ENCODE measurements at places on chromosomes 1 and 21.

- DNase-seq = no peak
Observed at GRCh38 chr1:43147625-43148327, 24.3 kb downstream of the EBNA1BP2 start.

DNA sequence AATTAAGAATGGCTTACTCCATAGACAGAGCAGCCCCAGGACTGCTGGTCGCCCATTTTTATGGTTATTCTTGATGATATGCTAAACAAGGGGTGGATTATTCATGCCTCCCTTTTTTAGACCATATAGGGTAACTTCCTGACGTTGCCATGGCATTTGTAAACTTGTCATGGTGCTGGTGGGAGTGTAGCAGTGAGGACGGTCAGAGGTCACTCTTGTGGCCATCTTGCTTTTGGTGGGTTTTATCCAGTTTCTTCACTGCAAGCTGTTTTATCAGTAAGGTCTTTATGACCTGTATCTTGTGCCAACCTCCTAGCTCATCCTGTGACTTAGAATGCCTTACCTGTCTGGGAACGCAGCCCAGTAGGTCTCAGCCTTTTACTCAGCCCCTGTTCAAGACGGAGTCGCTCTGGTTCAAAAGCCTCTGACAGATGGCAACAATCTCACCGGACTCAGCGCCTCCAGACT is 5.2 kb upstream of the AGPAT3 start:
- no peak for DNase-seq

- no peak for DNase-seq
Observed at GRCh38 chr21:34968414-34969333, 80.4 kb downstream of the RUNX1 start.

- DNase-seq = no peak
Observed at GRCh38 chr1:175536369-175536768, 207.0 kb downstream of the TNR start.

- peak; percentile 20 for DNase-seq
Observed at GRCh38 chr21:45010860-45011259, 63.5 kb upstream of the ADARB1 start.

DNA sequence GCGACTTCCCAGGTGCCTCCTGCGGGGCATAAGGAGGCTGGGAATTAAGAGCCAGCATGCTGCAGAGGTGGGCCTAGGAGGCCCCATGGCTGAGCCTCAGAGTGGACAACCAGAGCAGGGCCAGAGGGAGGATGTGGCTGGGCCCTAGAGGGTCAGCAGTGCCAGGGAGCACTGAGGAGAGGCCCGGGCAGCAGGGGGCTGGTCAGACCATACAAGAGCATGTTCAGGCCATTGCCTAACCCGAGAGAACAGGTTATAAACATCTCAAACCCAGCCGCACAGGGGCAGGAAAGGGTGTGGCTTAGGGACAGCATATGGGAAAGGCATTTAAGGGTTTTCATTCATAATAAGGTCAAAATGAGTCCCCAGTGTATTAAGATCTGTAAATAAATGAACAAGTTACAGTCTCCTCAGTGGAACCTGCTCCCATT is 51.1 kb downstream of the IER5 start:
- DNase-seq = no peak

- DNase-seq = no peak
Observed at GRCh38 chr1:27004471-27005165, 8.0 kb downstream of the TENT5B start.

GRCh38 chr1:178725466-178726086 is 532 bp downstream of the RALGPS2 start:
- peak; percentile 66 for DNase-seq

DNA sequence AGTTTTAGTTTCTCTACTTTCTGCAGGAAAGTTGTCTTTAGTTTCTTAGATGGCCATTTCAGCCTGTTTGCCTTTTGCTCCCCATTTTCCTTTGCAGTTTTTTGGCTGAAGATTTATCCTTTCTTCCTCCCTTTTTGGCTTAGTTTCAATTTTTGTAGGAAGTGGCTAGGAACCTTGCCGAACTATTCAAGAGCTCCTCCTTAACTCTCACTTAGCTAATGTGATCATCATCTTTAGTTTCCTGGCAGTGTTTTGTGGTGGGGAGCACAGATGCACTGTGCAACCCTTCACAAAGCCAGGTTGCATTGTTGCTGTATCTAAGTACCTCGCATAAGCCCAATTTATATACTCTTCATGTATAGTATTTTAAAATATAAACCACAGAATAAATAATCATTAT is 28.8 kb upstream of the CCDC181 start:
- no peak for DNase-seq

DNA sequence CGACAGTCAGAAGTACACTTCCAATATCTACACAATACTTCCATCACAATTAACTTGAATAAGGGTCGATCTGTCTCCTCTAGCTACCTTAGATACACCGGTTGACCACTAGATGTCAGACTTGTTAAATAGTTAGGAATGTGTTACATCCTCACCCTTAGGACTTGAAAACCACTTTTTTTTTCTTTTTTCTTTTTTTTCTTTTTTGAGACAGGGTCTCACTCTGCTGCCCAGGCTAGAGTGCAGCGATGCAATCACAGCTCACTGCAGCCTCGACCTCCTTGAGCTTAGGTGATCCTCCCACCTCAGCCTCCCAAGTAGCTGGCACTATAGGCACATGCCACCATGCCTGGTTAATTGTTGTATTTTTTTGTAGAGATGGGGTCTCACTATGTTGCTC is 120.4 kb upstream of the GREM2 start:
- DNase-seq = no peak

GRCh38 chr1:203625628-203626019 is 1.0 kb upstream of the ATP2B4 start:
- DNase-seq = no peak

DNA sequence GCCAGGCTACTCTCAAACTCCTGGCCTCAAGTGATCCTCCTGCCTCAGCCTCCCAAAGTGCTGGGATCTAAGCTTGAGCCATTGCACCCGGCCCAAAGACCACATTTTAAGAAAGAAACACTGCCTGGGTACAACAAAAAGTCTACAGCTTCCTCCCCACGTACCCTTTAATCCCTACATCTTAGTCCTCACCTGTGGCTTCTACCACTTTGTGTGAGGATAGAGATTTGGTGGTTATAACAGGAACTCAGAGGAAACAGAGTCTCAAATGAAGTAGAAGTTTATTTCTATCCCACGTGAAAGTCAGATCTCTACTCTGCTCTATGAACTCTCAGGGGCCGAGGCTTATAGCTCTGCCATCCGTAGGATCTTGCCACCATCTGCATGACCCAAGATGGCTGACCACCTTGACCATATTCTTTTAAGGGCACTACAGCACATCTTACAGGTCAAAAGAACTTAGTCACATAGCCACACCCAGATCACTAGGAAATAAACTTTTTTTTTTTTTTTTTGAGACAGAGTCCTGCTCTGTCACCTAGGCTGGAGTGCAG is 13.4 kb downstream of the GPX7 start:
- no peak for DNase-seq

DNA sequence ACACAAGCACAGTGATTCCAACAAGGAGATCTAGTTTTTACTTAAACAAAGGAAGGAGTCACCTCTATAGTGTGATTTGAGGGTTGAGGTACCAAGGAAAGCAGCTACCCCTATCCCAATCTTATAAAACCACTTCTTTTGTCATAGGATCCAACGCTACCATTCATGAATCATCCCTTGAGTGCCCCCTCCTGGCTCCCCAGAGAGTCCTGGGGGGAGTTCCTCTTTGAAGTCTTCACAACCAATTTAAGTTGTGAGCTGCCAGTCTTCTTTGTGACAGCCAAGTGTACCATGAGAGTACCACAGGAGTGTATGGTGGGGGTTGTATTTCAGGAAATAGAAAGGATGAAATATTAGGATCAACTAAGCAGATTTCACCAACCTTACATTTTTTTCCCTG is 39.1 kb upstream of the NHLH2 start:
- no peak for DNase-seq

DNA sequence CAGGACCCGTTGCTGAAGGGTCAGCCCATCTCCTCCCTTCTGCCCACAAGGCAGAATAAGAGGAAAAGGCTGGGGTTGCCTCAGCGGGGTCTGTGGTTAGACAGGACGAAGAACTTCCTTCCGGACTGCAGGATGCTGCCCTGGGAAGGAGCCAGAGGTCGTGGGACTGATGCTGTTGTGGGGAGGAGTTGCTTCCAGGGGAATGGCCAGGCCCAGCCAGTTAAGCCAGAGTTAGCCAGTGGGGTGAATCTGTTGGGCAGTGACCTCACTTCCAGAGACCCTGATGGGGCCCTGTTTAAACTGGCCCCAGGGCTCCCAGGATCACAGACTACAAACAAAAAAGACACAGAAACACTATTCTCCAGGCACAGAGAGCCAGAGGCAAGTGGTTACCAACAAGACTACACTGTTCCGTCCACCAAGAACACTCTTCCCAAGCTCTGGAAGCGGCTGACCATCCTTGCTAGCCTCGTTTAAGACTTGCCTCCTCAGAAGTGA is 13.0 kb downstream of the FAM229A start:
- no peak for DNase-seq

- no peak for DNase-seq
Observed at GRCh38 chr1:88736633-88737248, 52.7 kb downstream of the PKN2 start.

GRCh38 chr1:201253906-201254624 is 29.2 kb upstream of the PKP1 start:
- DNase-seq = no peak

DNA sequence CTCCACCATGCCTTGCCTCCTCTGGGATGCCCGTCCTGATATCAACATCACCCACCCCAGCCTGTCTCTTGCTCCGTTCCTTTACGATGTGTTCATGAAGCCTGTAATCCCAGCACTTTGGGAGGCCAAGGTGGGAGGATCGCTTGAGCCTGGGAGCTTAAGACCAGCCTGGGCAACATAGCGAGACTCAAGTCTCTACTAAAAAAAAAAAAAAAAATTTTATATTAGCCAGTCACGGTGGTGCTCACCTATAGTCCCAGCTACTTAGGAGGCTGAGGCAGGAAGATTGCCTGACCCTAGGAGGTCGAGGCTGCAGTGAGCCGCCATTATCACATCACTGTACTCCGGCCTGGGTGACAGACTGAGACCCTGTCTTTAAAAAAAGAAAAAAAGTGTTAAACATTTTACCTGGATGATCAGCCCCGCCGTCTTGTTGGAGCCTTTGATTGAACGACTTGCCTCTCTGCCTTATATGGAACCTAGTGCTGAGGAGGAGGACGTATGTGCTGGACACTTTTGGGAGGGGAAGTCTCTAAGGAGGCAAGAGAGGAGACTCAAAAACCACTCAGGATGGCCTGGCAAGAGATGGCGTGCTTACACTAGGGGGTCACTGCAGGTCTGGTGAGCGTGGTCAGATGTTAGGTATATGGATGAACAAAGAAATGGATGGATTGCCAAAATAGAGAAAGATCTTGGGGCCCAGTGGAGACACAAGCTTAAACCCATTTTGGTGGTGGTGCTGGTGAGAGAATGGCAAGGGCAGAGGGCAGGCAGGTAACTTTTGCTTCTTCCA is 80.5 kb upstream of the IFFO2 start:
- DNase-seq = no peak

DNA sequence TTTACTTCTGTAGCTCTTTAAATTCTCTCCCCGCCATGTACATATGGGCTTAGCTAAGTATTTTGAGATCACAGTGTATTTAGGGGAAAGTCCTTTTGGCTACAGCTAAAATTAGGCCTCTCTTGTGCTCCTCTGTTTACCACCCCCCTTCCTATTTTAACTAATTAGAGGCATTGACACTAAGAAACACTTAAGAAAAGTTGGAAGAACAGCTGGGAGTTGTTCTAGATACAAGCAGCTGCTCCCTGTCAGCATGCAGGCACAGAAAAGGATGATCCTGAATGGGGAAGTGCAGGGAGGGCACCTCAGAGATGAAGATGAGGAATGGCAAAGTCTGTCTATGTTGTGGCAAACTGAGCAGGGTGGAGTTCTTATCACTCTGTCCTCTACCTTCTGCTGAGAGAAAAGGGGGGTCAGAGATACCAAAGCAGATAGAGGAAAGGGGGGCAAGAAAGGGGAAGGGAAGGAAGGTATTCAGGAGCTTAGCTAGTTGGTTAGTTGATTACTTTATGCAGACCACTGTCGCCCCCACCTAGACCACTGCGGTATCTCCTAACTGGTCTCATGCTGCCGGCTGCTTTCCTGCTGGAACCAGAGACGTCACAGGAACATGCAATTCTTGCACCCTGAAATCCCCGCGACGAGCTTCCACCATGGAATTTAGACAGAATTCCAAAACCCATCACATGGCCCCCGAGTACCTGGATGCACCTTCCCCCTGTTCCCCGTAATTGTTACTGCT is 82.4 kb upstream of the HOOK1 start:
- DNase-seq = no peak

- DNase-seq = no peak
Observed at GRCh38 chr1:114700036-114700600, 4.8 kb upstream of the AMPD1 start.

DNA sequence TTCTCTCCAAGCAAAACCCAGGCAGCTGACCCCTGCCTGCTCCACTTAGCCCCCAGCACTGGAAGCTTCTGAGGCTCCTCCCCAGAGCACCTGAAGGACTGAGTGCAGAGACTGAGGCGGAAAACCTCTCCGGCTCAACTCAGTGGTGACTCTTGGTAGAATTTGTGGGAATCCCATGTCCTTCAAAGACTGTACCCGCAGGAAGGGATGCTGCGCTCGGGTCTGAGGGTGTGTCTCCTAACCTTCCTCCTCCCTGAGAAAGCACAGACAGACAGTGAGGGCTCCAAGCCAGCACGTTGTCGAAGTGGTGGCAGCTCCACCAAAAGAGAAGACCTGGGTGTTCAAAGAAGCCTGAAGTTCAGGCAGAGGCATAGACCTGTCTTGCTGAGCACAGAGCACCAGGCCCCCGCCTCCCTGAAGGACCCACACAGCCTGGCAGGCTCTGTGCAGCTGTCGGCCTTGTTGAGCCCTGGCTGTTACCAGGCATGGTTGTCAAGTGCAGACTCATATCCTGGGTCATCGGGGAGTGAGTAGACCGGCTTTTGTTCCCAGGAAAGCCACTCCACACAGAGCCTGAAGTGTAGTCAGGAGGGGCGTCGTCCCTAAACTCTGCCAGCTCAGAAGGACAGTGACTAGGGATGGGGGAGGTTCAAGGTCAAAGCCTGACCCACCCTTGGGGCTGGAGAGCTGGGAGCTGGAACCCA is 36.7 kb downstream of the CSMD2 start:
- no peak for DNase-seq

GRCh38 chr1:183022202-183023145 is 746 bp upstream of the LAMC1 start:
- DNase-seq = peak; percentile 92

DNA sequence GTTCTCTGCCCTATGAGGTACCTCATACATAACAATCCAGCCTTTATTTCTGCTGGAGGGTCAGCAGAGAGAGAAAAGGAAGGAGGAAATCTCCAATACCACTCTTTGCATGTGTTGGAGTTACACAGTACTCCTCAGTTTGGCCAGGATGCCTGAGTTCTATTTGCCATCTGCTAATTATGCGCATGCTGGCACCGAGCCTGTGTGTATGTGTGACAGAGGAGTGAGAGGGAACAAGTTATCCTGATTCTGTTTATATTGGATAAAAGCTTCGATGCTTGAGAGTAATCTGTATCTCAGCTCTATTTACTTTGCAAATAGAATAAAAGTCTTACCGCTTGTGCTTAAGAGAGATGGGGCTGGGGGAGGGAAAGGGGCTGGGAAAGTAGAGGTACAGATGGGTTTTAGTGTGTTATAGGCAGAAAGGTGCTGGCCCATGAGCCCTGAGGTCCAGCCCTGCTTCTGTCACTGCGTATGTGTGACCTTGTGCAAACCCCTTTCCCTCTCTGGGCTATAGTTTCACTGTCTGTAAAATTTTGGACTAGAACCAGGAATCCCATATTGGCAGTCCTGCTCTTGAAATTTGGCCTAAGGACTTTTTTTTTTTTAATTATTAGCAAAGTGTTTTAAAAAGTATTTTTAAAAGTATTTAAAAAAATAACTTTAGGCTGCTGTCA is 54.5 kb upstream of the PLXNA2 start:
- DNase-seq = peak; percentile 68
